Myocyte (in vitro differentiated cells): ENCODE measurements at places on chromosomes 3 and 15. TPM values are rescaled to one million over a fixed set of nuclear protein-coding genes. Genes with fewer than 3 reads are reported as not detected.

- DNase-seq = peak; percentile 30
These were observed 263.5 kb upstream of the CFAP20DC start for GRCh38 chr3:59313365-59313764.

The KIAA1143 gene
- total RNA-seq = 24.9 and 36.5 TPM in 2 replicates

DNA sequence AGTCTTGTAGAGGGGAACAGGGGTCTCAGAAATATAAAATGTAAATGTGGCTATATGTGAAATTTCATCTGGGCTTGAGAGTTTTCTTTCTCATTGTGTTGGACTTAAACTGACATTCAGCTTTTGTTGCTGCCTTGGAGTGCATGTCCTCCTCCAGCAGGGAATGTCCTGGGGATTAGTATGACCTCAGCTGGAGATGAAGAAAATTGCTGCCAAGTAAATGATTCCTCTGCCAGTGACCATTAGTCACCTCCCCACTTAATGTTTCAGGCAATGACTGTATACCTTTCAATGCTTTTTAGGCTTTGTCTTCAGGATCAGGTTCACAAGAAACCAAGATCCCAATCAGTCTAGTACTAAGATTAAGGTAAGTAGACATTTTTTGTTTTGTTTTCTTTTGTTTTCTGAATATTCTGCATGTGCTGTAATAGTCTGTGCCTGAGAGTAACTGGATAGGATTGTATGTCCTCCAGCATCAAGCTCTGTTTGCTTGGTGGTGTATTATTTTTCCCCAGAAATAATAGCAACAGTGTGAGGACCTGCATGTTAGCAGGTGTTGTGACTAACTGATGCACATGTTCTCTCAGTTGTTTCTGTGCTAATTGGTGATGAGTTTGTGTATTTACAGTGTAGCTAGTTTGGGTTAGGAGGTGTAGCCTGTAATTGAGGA lies 18.1 kb upstream of the SLC22A13 start:
- peak; percentile 77 for DNase-seq

The GOLGA8T gene
- total RNA-seq = not detected in 2 replicates

The COL6A5 gene
- total RNA-seq = not detected in 2 replicates

- DNase-seq = no peak
These were observed 41.6 kb upstream of the DLG1 start for GRCh38 chr3:197339841-197340520.

The GOLGA6D gene
- not detected in 2 replicates for total RNA-seq

DNA sequence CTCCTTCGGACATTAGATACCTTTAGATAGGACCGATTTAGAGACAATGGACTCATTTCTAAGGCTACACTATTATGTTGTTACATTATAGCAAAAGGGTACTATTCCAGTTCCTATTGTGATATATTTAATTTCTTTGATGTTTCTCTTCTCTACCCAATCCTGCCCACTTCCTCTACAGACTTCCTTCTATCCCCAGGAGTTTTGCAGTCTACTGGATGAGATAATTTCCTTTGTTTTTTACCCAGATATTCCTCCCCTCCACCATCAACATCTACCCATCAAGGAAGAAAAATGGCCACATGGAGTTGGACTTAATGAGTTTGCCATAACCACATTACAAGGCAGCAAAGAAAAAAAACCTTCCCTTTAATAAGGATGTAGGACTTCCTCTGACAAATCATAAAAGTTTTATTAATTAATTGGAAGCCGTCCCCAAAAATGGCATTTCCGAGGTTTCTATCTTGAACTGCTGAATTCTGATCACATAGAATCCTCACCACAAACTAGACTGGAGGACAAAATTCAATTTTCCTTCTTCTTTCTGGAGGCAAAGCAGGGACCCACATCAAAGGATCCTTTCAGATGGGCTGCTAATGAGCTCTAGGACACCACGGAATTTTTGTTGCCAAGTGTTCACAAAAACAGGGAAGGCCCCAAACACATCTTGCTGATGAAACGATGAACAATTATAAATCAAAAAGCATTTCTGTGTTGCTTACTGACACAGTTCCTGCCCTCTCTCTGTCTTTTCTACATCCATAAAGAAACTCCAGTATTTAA lies 33.4 kb downstream of the FRMD4B start:
- no peak for DNase-seq

- no peak for DNase-seq
These were observed 15.9 kb downstream of the MAPKBP1 start for GRCh38 chr15:41790169-41790568.

DNA sequence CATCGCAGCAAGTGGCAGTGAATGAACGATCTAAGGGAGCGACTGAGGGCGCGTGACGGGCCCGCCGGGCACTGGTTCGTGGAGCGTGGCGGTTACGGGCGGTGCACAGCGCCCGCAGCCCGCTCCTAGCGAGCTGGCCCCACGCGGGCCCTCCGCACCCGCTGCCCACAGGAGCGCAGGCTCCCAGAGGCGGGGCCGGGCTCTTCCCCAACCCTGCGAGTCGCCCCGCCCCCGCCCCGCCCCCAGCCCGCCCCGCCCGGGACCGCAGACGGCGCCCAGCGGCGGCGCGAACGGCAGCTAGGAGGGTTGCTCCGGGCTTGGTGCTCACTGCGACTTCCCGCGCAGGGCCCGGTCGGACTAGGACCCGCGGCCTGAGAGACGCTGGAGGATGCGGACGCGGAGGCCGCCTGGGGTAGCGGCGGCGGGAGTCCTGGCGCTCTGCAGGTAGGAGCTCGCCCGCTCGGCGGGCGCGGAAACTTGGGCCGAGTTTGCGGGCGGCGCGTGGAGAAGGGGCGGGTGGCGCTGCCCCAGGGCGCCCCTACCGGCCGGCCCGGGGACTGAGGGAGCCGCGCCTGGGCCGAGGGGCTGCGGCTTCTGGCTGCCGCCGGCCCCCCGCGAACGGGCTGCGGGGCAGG lies at the start of gene C15orf39:
Gene C15orf39, plus strand, starts transcription at position 267 of the 635 bp plus-strand sequence. CDS start 4,167 bp downstream, outside the sequence.
- DNase-seq = peak; percentile 73

- no peak for DNase-seq
These were observed 244.4 kb downstream of the ADAMTSL3 start for GRCh38 chr15:83898361-83898760.

DNA sequence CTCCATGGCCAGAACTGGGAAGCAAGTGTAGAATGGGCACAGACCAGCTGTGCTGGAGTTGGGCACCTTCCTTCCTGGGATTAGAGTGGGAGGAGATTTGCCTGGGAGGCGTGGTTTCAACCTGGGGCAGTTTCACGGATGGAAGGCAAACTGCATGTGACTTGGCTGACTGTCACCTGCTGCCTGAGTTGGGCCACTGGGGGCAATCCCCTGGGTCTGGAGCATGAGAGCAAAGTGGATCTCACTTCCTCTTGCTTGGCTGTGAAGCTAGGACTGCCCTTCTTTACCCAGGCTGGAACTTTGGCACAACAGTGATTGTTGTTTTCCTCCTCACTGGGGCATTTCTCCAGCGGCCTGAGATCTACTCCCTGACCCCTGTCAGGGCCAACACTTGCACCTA lies 1247.0 kb upstream of the EPHA6 start:
- no peak for DNase-seq

GRCh38 chr3:127534161-127534451 lies 56.4 kb downstream of the TPRA1 start:
- DNase-seq = no peak

The LRRC31 gene
- not detected in 2 replicates for total RNA-seq

- DNase-seq = no peak
These were observed 28.8 kb downstream of the RNU5B-1 start for GRCh38 chr15:65333148-65333820.

The HESX1 gene
- 0.59 and 0.73 TPM in 2 replicates for total RNA-seq

The GOLGB1 gene
- total RNA-seq = 47.5 and 48.1 TPM in 2 replicates

The GOLGA6L7 gene
- not detected in 2 replicates for total RNA-seq

DNA sequence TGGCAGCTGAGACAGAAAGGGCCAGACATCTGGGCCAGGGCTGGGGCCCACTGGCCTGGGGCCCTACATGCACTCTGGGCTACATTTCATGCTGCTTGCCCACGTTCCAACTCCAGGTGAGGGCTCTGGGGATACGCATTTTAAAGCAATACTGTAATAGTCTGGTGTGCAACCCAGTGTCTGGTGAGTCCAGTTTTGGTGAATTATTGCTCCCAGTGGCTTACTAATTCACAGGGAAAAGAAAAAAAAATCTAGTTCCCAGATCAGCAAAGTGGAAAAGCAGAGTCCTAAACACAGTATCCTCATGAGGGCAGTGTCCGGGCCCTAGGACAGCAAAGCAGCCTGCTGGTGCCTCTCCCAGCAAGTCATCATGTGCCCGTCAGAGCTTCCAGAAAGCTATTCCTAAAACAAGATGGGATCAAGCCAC lies 82.4 kb downstream of the CCNL1 start:
- DNase-seq = peak; percentile 54

The ANAPC13 gene
- 177 and 210 TPM in 2 replicates for total RNA-seq

The NTRK3 gene
- 0.26 and 0.32 TPM in 2 replicates for total RNA-seq

GRCh38 chr15:62348623-62349022 lies 183.5 kb upstream of the C2CD4B start:
- DNase-seq = no peak

GRCh38 chr15:69664572-69665571 lies 212.3 kb downstream of the RPLP1 start:
- no peak for DNase-seq

DNA sequence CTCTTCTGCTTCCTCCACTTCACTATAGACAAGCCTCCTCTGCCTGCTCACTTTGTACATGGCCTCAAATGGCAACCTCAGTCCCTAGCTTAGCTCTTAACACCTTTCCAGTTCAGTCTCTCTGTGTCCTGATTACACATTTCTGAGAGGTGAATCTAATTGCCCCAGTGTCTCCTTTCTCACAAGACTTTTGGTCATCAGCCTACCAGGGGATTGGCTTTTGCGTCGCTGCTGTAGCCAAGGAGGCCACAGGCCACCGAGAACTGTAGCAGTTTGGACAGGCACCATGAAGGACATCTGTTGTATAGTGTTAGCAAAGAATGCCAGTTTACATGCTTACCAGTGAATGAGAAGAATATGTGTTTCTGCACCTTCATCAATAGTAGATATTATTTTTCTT lies 8.5 kb downstream of the IREB2 start:
- no peak for DNase-seq

The PCSK6 gene
- 2.2 and 2.5 TPM in 2 replicates for total RNA-seq

- DNase-seq = peak; percentile 71
These were observed 167.3 kb downstream of the FAM43A start for GRCh38 chr3:194852831-194853508.

GRCh38 chr3:121998030-121998580 lies 23.9 kb downstream of the ILDR1 start:
- DNase-seq = no peak

DNA sequence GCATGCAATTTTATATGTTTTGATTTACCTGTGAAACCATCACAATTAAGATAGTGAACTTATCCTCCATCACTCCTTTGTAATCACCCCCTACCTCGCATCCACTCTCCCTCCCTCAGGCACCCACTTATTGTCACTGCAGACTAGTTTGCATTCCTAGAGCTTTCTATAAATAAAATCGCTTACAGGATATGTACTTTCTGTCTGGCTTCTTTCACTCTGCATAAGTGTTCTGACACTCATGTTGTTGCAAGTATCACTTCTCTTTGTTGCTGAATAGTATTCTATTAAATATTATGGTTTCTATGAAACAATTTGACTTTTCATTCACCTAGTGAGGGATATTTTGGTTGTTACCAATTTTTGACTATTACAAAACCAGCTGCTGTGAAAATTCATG lies 139.3 kb downstream of the RSRC1 start:
- no peak for DNase-seq

DNA sequence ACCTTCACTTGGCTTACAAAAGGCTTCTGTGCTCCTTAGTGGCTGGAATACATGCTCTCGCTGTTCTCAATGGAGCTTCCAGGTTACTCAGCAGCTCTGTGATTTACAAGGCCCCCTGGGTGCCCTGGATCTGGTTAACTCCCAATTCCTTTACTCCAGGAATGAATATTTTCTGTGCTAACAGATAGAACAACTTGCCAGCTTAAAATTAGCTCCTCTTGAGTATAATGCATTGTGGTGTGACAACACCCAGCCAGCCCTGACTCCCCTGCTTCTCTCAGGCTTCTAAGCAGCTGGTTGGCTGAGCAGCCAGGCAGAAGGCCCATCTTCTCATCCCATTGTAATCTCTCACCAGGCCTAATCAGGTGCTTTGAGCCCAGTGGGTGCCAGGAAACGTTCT lies 246.4 kb downstream of the ALCAM start:
- peak; percentile 72 for DNase-seq

DNA sequence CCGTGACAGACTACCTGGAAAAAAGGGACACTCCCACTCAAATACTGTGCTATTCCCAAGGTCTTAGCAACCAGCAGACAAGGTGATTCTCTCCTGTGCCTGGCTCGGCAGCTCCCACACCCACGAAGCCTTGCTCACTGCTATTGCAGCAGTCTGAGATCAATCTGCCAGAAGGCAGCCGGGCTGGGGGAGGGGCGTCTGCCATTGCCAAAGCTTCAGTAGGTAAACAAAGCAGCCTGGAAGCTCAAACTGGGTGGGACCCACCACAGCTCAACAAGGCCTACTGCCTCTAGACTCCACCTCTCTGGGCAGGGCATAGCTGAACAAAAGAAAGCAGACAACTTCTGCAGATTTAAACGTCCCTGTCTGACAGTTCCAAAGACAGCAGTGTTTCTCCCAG lies 128.4 kb upstream of the SETMAR start:
- no peak for DNase-seq

DNA sequence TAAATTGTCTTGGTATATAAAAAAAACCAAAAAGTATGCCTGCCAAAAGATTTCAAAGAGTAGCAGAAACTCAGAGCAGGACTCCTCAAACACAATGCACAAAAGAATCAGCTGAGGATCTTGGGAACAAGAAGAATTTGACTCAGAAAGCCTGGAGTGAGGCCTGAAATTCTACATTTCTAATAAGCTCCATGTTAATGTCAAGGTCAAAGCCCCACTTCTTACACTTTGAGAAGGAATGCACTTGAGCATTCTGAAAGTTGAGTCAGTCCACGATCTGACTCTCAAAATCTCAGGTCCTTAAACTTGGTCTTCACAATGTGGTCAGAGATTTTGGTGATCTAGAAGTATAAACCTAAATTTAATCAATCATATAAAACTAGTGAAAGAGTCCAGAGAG lies 910.0 kb upstream of the GBE1 start:
- no peak for DNase-seq

DNA sequence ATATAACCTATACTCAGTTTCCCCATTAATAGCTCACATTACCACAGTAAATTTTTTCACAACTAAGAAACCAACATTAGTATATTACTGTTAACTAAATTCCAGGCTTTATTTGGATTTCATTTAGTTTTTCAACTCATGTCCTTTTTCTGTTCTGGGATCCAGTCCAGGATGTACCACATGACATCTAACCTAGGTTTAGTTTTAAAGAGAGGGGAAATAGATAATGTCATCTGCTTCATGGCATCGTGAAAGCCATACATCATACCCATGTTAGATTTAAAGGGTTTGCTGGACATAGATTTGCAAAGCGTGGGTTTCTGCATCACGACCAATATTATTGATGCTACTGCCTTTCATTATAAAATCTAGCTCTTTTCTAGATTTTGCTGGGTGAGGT lies 33.2 kb upstream of the RPP14 start:
- peak; percentile 9 for DNase-seq

The CCDC54 gene
- not detected in 2 replicates for total RNA-seq
